AML-193 (cell line): ENCODE measurements at places on chromosomes 1 and 21.

- no peak for DNase-seq
Observed at GRCh38 chr21:27743971-27744564, 777.2 kb upstream of the ADAMTS5 start.

- no peak for DNase-seq
Observed at GRCh38 chr1:202585590-202585933, 124.7 kb downstream of the SYT2 start.

- no peak for DNase-seq
Observed at GRCh38 chr1:218809625-218810024, 364.1 kb upstream of the LYPLAL1 start.

DNA sequence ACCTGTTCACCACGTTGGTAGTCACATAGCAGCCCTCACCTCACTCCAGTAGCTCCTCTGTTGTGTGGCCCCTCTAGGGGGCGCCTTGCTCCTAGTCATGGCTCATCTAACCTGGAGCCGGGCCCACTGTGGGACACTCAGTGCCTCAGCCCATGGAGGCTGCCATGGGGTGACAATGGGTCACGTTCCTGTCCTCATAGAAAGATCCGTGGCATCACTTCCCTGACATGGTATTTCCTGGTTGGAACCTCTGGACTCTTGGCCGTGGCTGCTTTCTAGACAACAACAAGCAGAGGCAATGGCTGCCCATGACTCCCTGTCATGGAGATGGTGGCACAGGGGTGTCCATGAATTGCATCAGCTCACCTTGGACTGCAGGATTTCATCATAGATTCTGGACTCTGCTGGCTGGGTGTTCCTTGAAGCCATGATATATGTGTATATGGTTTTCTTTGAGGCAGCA lies 27.5 kb upstream of the SLAMF6 start:
- peak; percentile 27 for DNase-seq

DNA sequence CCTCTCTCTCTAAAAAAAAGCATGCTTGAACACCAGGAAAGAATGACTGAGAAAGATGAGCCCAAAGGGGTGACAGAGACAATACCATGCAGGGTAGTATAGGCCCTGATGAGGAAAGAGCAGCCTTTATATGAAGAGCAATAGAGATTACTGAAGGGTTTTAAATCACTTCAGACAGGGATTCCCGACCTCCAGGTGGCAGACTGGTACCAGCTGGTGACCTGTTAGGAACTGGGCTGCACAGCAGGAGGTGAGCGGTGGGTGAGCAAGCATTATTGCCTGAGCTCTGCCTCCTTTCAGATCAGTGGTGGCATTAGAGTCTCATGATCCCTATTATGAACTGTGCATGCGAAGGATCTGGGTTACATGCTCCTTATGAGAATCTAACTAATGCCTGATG lies 30.8 kb upstream of the GTF2B start:
- DNase-seq = no peak

DNA sequence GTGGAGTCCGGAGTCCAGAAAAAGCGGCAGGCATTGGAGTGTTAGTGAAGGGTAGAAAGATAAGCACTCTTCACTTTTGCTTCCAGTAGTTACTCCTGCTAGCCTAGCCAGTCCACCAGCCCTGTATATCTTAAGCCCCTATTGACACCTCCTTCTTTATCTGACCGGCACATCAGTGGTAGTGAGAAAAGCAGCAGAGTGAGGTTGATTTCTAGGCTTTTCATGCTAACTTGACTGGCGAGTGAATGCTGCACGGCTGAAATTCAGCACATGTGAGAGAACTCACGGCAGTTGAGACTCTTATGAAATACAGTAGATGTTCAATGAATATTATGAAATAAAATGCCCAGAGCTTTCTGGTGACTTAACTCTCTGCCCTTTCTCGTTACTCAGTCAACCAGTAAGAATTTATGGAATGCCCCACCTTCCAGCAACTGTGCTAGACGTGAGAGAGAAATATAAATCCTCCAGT lies 128.2 kb downstream of the CACHD1 start:
- no peak for DNase-seq

DNA sequence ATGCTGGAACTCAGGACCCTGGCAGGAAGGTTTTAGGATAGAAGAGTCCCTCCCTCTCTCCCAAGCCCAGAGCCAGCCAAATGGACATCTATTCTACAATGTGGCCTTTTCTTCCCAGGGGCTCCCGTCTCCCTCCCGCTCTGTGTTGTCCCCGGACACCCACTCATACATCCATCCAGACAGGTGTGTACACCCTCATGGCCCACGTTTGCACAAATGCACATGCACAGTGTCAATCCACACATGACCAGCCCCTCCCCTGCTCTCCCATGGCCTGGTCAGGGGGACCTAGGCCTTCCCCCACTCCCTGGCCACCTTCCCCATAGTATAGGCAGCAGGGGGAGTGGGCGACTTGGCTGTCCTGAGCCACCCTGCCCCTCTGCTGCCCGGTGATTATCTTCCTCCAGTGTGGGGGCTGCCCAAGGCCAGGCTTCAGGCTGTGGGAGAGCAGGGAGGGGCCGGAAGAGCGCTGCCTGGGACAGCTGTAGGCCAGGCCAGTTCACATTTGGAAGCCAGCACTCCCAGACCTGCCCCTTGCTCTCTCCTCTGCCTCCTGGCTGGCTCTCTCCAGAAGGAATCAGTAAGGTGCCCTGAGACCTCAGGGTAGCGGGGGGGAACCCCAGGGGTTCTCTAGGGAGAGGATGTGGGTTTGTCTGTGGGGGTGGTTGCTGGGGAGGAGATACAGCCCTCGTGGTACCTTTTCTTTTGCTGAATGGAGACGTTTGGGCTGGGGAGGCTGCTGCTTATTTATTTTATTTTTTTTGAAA lies 4.1 kb upstream of the PTPN7 start:
- no peak for DNase-seq

- DNase-seq = no peak
Observed at GRCh38 chr1:115295904-115296696, 41.9 kb downstream of the NGF start.

GRCh38 chr1:86461482-86461881 lies 7.2 kb upstream of the CLCA1 start:
- no peak for DNase-seq

DNA sequence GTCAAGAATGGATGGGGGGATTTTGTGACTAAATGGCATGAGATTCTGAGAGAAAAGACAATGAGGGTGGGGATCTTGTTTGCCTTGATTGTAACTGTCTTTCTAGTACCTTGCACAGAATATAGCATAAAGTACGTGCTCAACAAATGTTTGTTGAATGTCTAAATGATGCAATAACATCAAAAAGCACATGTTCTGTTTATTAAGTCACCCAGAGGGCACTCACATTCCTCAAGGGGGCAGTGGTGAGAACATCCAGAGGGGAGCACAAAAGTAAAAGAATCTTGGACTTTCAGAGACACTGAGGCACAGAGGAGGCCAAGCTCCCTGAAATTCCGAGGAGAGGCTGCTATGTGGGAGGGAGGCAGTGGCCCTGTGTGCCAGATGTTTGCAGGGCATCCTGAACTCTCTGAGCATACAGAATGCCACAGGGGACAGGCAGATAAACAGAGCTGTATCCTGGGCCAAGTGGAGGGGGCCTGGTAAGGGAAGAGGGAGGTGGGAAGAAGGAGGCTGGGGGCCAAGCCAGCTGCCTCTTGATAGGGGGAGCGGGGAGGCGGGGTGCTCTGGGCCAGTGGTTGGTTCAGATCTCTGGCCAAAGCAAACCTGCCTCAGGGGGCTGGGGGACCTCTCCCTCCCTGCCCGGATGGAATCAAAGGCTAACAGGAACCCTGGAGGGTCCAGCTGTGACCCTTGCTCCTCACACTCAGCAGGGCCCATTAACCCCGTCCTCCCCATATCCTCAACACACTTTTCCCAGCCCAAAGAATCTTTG lies 6.5 kb upstream of the ATP1A2 start:
- DNase-seq = peak; percentile 42

DNA sequence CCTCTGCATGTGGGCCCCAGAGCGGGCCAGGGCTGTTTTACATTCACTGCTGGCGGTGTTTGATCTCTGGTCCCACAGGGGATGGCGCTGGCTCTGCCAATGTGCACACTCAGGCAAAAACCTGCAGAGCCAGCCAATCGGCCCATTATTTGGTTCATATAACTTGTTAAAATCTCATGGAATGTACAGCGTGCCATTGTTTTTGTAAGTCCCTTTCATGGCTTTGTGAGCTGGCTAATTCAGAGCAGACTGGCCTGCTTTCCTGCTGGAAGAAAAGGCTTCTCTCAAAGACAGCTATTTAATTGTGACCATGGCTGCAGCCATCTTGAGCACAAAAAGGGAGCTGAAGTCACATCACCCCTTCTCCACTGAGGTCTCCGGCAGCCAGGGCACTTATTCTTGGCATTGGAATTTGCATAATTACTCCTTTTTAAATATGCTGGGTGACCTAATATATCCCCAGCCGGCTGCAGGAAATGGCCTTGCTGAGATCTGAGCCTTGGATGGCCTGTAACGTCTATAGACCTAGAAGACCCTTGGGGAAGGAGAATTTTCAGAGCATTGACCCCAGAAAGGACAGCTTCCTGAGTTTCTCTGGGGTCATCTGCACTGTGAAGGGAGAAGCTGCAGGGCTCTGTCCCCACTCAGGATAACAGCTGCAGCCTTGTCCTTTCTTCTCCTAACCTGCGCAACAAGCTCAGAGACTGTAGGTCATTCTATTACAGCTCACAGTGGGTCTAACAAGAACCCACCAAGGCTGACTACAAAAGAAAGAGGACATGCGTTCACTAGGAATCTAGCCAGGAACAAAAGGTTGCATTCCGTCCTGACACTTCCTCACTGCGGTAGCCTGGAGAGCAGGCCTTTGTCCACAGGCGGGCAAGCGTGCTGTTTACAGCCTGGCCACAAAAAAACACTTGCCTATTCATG lies 45.8 kb downstream of the BCAR3 start:
- DNase-seq = no peak

GRCh38 chr1:3227351-3227704 lies 158.3 kb downstream of the PRDM16 start:
- DNase-seq = no peak

GRCh38 chr1:62024690-62025089 lies 170.0 kb upstream of the L1TD1 start:
- DNase-seq = no peak

GRCh38 chr1:119008483-119009311 lies 20.6 kb upstream of the TBX15 start:
- DNase-seq = peak; percentile 7

GRCh38 chr21:25639551-25640201 lies 618 bp downstream of the JAM2 start:
- DNase-seq = no peak

GRCh38 chr1:240004086-240004749 lies 87.5 kb upstream of the FMN2 start:
- DNase-seq = no peak

GRCh38 chr1:85502171-85502570 lies 37.2 kb upstream of the DDAH1 start:
- no peak for DNase-seq

GRCh38 chr1:8435569-8436071 lies 117.7 kb downstream of the SLC45A1 start:
- DNase-seq = no peak

DNA sequence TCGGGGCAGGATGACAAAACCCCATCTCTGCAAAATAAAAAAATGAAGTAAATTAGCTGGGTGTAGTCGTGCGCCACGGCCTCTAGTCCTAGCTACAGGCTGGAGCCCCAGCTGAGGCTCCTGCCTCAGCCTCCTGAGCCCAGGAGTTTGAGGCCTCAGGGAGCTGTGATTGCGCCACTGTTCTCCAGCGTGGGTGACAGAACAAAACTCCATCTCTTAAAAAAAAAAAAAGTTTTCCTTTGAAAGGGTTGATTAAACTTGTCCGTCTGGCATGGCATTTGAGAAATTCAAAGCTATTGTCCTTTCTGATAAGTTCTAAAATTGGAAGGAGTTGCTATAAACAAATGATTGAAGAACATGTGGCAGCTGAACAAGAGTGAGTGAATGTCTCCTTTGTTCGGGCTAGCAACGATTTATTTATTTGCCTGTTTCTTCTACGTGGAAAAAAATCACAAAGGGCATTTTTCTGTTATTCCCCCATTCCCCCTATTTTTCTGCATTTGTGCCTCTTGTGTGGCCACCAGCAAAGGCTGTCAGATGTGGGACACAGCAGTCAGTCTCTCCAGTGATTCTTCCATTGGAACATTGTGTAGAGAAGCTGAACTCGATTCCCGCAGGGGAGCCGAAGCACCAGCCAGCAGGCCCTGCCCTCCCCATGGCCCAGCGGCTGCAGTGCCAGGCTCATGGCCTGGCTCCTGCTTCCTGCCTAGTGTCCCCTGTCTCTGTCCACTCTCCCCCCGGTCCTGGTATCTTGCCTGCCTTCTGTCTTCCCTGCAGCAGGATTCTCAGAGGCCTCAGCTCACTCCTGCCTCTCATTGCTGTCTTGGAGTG lies 21.5 kb upstream of the PWP2 start:
- DNase-seq = no peak

GRCh38 chr21:41431788-41432548 lies 5.9 kb downstream of the MX1 start:
- no peak for DNase-seq

DNA sequence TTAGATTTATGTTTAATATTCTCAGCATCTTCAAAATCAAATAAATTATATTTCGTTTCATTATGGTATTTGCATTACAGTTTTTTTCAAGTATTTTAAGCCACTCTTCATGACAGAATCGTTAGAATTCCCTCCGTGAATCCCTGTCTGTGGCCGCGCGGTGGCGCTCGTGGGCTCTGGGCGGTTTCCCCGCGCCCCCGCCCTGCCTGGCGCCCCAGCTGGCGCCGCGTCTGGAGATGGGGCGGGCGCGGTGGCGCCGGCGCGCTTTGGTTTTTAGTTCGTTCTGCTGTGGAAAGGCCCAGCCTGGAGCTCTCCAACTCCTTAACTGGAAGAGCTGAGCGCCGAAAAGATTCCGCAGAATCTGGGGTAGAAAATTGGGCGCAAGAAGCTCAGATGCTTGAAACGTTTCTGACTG lies 25.7 kb downstream of the PRMT2 start:
- no peak for DNase-seq

GRCh38 chr1:184605941-184606340 lies 148.7 kb downstream of the EDEM3 start:
- DNase-seq = no peak

GRCh38 chr1:212671342-212672031 lies 28.2 kb downstream of the BATF3 start:
- peak; percentile 98 for DNase-seq

GRCh38 chr1:204713541-204713940 lies 28.0 kb upstream of the LRRN2 start:
- no peak for DNase-seq

DNA sequence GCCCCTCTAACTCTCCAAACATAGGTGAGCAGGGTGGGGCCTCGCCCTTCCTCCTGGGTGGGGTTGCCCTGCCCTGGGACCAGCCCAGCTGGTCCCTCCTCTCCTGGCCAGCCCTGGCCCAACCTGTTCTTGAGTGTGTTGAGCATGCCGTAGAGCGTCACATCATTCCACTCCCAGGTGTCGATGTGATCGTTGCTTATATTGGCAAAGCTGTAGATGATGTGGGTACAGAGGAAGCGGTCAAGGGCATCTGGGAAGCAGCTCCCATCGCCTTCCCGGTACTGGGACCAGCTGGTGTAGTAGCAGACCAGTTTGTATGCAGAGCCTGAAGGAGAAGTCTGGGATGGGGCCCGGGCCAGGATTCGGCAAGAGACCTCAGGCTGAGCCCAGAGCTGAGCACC lies 1.4 kb downstream of the CHI3L1 start:
- no peak for DNase-seq

- peak; percentile 30 for DNase-seq
Observed at GRCh38 chr1:37323486-37324377, 150.6 kb upstream of the ZC3H12A start.
